Osteoblast (primary cell): ENCODE measurements at places on chromosomes 11 and 22.
A peak's percentile ranks its signal among the peaks of the same experiment; 100 is the strongest.

- DNase-seq: peak; percentile 38
Observed at GRCh38 chr11:9176136-9176535, 84.7 kb upstream of the SCUBE2 start.

DNA sequence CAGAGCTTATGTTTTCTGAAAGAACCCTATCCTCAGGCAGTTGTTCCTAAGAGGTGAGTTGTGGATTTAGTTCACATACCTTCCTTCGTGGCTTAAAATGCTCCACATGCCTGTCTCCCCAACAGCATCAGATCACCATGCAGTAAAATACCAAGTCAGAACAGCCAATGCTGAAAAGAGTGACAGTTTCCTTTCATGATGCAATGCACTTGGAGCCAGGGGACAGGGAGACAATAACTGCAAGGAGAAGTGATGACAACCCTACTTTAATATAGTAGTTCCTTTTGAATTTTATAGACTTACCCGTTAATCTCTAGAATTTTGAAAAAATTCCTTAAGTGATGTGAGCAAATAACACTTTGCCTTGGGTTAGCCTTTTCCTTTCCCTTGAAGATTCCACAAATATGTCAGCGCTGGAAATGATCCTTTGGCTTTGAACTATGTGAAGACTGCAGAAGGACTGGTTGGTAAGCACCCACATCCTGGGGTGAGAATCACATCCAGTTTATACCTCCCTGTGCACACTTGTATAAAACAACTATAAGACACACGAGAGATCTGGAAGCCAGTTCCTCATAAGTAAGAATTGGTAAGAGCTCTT lies 71.2 kb downstream of the PIWIL4 start:
- no peak for DNase-seq

DNA sequence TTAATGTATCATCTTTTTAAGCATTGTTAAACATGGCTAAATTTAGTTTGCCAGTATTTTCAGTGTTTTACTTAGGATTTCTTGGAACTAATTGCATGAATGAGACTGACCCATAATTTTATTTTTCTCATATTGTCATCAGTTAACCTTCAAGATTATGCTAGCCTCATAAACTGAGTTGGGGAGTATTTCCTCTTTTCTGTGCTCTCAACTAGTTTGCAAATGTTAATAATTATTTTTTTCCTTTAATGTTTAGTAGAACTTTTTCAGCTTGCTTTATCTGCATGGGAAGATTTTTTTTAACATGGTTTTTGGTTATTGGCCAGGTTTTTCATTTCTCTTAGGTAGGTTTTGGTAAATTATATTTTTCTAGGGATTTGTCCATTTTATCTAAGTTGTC lies 235.4 kb upstream of the SESN3 start:
- DNase-seq: no peak

GRCh38 chr22:45210991-45211390 lies 29.7 kb downstream of the KIAA0930 start:
- no peak for DNase-seq

- DNase-seq: peak; percentile 56
Observed at GRCh38 chr22:37324340-37325038, 42.2 kb downstream of the CYTH4 start.

- peak; percentile 68 for DNase-seq
Observed at GRCh38 chr22:37233751-37234631, 10.1 kb downstream of the RAC2 start.

DNA sequence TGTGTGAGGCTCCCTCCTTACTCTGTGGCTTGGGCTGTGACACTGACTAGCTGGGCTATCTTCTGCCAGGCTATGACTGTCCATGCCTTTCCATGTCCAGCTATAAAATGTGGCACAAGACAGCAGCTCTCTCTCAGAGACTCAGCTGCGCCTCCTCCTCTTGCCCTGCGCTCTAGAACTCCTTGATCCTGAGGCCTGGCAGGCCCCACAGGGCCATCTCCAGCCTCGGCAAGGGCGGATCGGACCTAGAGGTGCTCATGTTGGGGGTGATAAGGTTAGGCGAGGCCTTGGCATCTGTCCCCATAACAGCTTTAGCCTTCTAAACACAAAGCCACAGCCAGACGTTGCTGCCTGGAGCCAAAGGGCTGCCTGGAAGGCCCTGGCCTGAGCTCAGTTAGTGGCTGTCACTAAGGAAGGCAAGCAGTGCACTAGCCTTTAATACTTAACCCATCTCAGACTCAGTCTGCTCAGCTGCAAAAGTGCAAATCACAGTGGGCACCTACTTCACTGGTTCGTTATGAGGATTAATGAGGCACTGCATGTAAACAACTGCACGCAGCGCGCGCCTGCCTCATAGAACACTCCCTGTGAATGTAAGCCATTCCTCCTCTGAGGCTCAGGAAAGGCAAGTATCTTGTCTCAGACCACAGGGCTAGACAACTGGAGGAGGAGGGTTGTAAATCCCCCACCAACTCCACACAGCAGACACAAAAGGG lies 1.2 kb downstream of the GUCD1 start:
- peak; percentile 69 for DNase-seq

- no peak for DNase-seq
Observed at GRCh38 chr22:43407591-43407990, 4.2 kb upstream of the MPPED1 start.

DNA sequence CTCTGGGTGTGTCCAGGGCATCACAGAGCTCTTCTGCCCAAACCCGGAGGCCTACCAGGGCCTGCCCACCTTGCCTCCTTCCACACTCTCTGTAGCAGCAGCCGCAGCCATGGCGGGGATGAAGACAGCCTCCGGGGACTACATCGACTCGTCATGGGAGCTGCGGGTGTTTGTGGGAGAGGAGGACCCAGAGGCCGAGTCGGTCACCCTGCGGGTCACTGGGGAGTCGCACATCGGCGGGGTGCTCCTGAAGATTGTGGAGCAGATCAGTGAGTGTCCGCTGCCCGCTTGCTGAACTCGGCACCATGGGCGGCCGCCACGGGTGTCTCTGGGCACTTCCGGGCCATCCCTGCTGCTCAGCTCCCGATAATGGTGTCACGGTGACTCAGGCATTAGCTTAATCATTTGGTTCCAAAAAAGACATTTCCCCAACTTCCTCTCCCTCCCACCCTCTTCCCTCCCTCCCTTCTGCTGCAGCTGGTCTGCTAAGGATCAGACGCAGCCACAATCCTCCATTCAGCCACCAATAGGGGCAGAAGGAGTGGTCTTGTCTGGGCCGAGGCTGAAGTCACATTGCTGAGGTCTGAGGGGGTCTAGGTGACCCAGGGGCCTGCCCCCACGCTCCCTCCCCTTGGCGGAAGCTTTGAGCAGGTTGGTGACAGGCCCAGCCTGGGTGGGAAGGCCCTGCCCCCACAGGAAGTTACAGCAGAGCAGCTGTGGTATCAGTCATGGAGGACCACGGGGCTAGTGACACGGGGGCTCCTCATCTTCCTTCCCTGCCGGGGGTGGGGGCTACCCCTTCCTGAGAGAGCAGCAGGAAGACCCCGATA lies 950 bp downstream of the FERMT3 start:
- peak; percentile 97 for DNase-seq

GRCh38 chr11:64894070-64894811 lies 15.8 kb upstream of the EHD1 start:
- DNase-seq: peak; percentile 98

GRCh38 chr11:114295676-114296604 lies at the start of gene NNMT:
Gene NNMT, plus strand, starts transcription at chr11:114296399. Its CDS starts 158 bp downstream, at chr11:114296557.
- no peak for DNase-seq
